ENCODE measurements at places on chromosomes 11 and 22.

DNA sequence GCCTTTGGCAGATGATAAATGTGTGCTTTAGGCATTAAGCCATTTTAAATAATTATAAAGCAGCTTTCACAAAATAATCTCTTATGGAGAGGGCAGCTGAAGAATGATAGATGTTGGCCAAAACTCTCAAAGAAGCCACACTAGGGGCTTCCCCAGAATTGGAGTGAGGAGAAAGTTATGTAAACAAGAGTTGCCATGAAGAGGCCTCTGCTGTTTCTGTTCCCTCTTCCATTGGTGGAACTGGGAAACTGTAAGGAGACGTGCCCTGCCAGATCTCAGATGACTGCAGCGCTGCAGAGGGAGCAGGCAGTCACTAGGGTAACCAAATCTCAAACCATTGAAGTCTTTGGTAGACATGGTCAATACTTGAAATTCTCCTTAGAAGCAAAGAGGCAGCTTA is 19.4 kb upstream of the APLP2 start:
- DNase-seq = no peak

DNA sequence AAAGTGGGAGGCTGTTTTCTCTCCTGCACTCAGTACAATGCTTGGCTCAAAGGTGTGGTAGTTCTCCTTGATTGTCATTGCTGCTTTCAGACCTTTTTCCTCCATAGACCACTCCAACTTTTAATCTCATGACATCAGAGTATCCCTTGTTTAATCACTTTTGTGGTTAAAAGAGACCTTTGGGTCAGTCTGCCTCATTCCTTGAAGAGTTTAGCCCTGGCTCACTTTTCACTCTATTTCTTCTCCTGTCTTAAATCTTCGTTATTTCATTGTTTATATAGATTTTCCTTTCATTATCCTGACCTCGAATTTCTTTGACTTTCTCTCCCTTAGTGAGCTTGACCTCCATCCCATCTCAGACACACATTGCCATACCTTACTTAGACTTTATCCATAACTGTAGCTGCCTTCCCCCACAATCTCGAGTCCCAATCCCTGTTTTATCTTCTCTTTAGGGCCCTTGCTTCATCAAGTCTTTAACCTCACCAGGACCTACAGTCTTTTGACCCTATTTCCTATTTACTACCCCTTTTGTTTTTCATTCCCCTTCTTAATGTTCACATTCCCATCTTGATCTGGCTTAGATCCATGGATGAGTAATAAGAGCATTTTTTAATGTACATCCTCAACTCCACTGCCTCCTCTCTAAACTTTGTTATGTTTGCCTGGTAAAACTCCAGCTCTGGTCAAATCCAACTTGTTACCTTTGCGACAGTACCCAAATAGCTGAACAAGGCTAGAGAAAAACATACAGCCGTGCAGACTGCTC is 9.5 kb downstream of the ATXN10 start:
- DNase-seq = no peak

DNA sequence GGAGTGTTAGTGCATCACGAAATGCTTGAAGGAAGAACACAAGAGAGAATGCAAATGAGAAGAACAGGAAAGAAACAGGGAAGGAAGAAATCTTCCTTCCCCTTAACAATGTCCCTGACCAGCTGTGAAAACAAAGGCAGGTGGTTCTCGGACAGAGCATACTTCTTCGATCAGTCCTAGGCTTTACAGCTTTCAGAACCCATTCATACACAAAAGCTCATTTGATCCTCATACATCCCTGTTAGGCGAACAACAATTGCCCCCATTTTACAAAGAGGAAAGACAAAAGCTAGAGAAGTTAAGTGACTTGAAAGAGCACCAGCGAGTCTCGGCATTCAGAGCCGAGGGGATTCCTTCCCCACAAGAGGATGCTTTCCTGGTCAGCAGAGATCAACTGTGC is 57.2 kb upstream of the LRRC55 start:
- no peak for DNase-seq

DNA sequence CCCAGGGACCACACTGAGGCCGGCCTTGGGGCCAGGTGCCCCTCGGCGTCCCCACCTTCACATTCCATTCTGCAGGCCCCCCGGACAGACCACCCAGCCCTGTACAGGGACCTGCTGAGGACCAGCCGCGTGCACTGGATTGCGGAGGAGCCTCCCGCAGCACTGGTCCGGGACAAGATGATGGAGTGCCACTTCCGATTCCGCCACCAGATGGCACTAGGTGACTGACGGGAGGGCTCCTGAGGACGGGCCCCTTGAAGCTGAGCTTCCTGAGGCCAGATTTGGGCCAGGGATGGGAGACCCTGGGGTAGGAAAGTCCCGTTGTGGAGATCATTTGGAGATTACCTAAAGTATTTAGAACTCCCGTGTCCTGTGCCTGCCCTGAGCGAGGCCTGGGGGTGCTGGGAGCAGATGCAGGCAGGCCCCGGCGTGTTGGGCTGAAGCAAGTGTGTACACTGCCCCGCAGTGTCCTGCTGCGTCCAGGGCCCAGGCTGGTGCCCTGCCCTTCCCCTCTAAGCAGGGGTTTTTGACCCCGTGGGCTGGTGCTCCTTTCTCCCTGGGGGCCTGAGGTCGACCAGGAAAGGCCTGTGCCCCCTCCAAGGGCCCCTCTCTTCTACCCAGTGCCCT is 20.0 kb downstream of the TRMU start:
- DNase-seq = peak; percentile 77

DNA sequence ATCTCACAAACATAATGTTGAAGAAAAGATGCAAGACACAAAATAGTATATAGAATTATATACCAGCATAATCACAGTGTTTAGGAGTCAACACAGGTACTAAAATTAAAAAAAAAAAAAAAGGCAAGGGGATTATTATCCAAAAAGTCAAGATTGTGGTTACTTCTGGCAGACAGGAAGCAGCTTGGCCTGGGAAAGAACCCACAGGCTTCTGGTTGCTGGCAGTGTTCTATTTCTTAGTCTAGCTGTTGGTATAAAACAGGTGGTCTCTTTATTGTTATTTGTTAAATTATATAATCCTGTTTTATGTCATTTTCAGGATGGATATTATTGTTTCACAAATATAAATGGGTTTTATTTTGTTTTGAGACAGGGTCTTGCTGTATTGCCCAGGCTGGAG is 54.0 kb downstream of the C11orf58 start:
- DNase-seq = no peak

DNA sequence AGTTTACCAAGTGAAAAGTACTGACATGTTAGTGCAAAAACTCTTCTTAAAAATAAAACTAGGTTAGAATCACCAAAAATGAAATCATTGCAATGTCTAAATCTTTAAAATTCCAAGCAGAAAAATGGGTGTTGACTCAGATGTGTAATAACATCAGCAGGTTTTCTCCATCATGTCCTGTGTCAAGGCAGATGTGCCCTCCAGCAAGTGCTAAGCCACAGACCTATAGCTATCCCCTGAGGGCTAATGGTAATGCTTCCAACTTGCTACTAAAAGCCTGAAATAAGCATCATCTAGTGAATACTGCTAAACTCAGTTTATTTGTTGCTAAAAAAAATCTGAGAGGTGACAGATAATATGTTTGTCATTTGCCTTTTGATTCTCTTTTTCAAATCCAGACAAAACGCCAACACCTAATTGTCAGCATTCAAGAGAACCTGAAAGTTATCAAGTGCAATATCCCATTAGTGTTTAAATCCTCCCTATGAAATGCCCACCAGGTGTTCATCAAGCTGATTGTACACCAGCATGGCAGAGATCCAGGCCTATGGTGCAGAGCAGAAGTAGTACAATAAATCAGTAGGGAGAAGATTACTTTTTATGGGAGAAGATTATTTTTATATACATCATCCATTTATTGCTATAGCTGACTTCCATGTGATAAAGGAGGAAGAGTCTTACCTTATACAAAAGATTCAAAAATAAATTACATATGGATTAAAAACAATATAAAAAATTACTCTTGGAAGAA is 55.1 kb upstream of the SYT9 start:
- no peak for DNase-seq

DNA sequence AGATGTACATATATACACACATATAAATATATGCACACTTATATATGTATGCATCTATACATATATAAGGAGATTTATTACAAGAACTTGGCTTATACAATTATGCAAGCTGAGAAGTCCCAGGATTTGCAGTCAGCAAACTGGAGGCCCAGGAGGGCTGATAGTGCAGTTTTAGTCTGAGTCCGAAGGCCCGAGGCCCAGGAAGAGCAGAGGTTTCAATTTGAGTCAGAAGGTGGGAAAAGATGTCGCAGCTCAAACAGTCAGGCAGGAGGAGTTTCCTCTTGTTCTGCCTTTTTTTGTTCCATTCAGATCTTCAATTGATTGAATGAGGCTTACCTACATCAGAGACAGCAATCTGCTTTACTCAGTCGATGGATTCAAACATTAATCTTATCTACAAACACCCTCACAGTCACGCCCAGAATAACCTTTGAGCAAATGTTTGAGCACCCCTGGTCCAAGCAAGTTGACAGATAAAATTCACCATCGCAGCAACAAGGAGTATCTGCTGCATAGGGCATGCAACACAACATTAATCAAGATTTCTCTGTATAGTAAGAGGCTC is 4.0 kb upstream of the SGSM1 start:
- DNase-seq = no peak

DNA sequence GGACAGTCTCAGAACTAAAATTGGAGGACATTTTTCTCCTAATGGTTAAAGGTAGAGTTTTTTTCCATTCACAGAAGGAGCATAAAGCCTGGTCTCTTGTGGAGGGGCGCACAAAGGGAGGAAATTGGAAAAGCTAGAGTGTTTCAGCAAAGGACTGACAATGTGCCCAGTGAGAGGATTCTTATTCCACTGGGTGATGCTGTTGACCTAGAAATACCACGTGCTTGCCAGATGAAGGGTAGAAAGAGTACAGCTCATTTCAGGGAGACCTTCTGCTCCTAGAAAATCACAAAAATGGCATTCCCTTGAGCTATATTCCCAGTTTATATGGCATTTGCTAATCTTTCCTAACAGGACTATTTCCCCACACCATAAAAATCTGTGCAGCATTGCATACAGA is 21.1 kb downstream of the MS4A6E start:
- no peak for DNase-seq

DNA sequence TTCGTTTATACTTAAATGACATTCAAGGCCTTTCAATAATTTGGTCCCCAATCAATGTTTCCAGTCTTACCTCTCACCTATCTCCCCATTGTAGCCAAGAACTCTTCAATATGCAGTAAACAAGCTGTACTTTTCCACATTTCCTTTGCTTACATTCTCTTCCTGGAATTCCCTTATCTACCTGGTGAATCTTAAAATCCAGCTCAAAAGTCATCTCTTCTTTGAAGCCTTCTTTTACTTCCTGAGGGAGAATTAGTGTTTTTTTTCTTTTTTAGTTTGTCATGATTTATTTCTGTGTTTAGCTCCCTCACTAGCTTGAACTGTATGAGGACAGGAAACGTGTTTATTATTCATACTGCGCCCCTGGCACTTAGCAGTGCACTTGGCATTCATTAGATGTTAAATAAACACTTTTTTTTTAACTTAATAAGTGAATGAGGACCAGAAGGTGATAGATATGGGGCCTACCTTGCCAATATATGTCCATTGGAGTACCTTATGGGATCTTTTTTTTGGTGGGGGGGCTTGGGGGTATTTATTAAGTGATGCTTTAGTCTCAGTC is 4.9 kb upstream of the PTS start:
- no peak for DNase-seq

DNA sequence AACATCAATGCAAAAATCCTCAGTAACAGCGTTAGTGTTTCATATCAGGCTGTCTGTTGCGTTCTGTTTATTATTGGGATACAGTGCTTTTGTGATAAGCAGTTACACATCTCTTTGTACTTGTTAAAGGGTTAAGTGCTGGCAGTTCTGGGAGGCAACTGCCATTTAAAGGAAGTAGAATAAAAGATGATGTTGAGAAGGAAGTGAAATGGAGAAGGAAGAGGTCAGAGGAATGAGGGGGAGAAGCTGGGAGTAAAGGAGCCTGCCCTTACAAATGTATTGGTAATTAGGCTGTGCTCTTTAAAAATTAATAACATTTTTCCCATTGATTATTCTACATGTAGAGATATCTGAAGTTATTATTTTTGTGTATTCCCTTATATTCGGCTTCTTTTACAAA is 674.7 kb downstream of the NTM start:
- DNase-seq = no peak

- no peak for DNase-seq
These were observed 223.8 kb downstream of the DBX1 start for GRCh38 chr11:19936461-19936860.

- DNase-seq = no peak
These were observed 103.9 kb downstream of the TIMP3 start for GRCh38 chr22:32905400-32905799.

- DNase-seq = no peak
These were observed 534 bp downstream of the WNT7B start for GRCh38 chr22:45976254-45977002.

- no peak for DNase-seq
These were observed 20.7 kb downstream of the ATG16L2 start for GRCh38 chr11:72834905-72835304.

GRCh38 chr11:130915603-130916237 is 559 bp downstream of the SNX19 start:
- DNase-seq = peak; percentile 14

DNA sequence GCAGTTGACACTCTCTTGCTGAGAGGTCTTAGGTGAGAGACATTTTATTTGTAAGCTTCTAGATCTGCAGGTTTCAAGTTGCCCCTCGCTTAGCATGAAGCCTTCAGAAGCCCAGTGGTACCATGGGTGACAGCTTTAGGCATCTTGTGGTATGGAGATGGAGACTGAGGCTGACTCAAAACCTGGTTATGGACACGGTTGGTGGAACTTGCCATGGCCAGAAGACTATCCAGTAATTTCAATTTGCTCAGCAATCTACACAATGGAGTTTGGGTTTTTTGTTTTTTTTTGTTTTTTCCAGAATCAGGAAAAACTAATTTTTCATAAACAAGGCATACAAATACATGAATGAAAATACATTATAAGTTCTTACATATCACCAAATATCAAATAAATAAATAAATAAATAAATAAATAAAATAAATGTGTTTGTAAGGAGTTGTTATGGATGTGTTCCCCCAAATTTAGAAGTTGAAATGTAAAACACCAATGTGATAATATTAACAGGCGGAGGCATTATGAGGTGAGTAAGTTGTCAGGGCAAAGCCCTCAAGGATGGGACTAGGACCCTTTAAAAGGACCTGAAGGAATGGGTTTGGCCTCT is 22.6 kb downstream of the ETS1 start:
- DNase-seq = no peak

All from progenitor cell of endocrine pancreas (in vitro differentiated cells).